ENCODE measurements at places on chromosomes 16 and 17.

GRCh38 chr16:10343124-10343760, 42.6 kb upstream of the ATF7IP2 start:
- no peak for DNase-seq

GRCh38 chr16:58046936-58047335, 21.4 kb downstream of the MMP15 start:
- no peak for DNase-seq

GRCh38 chr17:76686538-76687297, 24.0 kb downstream of the MXRA7 start:
- peak; percentile 64 for DNase-seq

GRCh38 chr17:82938486-82938872, 98.7 kb upstream of the ZNF750 start:
- peak; percentile 17 for DNase-seq

DNA sequence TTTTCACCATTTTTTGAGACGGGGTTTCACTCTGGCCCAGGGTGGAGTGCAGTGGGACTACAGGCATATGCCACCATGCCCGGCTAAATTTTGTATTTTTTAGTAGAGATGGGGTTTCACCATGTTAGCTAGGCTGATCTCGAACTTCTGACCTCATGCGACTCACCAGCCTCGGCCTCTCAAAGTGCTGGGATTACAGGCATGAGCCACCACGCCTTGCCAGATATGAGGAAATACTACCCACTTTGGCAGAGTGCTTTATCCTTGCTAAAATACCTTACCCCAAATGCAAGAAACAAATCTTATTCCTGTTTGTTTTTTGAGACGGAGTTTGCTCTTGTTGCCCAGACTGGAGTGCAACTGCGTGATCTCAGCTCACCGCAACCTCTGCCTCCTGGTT, 62.9 kb upstream of the MGAT5B start:
- DNase-seq, result no peak

DNA sequence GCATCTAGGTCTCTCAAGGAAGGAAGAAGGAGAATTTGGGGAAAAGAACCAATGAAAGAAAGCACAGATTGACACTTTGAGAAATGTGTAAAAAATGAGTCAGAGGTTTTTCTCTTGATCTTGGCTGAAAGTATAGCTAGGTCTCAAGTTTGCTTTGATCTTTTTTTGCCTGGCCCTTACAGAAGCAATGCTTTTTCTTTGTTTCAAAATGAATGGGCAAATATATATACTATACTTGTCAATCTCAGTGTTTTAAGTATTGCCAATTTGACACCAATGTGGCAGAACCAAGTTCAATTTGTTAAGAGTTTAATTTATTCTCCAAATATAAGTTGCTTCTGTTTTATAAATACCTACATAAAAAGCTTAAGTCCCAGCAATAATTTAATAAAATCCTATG, 119.6 kb downstream of the PPM1E start:
- no peak for DNase-seq

GRCh38 chr17:36650096-36650775, 48.9 kb downstream of the MRM1 start:
- no peak for DNase-seq

GRCh38 chr17:58995247-58995940, 111.3 kb downstream of the TRIM37 start:
- DNase-seq, result no peak

DNA sequence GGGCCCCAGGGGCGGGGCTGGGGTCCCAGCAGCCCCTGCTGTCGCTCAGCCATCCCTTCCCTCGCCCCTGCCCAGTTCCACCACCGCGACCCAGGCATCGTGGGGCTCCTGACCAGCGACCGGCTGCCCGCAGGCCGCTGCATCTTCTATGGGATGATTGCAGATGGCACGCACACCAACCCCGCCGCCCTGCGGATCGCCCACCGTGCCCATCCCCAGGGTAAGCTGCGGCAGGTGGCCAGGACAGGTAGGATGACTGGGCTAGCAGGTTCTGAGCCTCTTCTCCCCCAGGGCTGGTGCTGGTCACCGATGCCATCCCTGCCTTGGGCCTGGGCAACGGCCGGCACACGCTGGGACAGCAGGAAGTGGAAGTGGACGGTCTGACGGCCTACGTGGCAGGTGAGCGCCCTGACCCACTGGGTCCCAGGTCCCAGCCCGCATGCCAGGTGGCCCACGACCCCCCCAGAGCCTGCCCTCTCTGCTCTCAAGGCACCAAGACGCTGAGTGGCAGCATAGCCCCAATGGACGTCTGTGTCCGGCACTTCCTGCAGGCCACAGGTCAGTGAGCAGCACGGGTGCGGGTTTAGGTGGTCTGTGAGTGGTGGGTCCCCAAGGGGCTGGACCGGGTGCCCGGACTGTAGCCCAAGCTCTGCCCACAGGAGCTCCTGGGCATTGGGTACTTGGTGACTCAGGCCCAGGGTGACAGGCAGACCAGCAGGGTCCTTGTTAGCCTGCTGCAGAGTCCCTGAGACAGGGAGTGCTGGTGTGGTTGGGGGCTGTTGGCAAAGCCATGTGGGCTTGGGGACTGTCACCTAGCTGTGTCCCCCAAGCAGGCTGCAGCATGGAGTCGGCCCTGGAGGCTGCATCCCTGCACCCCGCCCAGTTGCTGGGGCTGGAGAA, 2.8 kb downstream of the CEMP1 start:
- no peak for DNase-seq

GRCh38 chr16:85527767-85528297, 85.3 kb upstream of the GSE1 start:
- DNase-seq, result no peak

GRCh38 chr16:49158029-49158642, 123.5 kb downstream of the CBLN1 start:
- peak; percentile 56 for DNase-seq

DNA sequence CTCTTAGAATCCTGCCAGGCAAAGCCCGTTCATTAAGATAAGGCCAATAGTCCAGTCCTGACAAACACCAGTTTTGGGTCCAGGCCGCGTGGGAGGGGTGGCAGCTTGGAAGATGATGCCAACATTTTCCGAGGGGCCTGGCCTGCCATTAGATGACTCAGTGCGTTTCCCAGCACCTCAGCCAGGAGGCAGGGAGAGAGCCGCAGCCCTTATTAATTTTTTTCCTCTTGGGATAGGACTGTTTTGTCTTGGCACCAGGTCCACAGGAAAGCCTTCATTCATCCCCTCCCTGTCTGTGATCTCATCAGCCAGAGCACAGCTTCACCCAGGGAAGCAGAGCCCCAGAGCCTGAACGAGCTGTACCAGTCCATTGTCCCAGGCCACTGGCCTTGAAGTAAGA, 4.7 kb upstream of the NDEL1 start:
- no peak for DNase-seq

- DNase-seq, result no peak
Measured at GRCh38 chr17:39486242-39486641, 25.0 kb downstream of the CDK12 start.

- no peak for DNase-seq
Measured at GRCh38 chr16:57628008-57628781, at the start of gene ADGRG1. Gene ADGRG1 (plus strand): TSS chr16:57628630. CDS start chr16:57650288, 21,658 bp downstream.

GRCh38 chr16:78879011-78879410, 721.5 kb downstream of the MAF start:
- DNase-seq, result no peak

- peak; percentile 82 for DNase-seq
Measured at GRCh38 chr17:50346313-50347116, 589 bp downstream of the XYLT2 start.

- no peak for DNase-seq
Measured at GRCh38 chr16:85690469-85691064, 1.8 kb upstream of the GINS2 start.

DNA sequence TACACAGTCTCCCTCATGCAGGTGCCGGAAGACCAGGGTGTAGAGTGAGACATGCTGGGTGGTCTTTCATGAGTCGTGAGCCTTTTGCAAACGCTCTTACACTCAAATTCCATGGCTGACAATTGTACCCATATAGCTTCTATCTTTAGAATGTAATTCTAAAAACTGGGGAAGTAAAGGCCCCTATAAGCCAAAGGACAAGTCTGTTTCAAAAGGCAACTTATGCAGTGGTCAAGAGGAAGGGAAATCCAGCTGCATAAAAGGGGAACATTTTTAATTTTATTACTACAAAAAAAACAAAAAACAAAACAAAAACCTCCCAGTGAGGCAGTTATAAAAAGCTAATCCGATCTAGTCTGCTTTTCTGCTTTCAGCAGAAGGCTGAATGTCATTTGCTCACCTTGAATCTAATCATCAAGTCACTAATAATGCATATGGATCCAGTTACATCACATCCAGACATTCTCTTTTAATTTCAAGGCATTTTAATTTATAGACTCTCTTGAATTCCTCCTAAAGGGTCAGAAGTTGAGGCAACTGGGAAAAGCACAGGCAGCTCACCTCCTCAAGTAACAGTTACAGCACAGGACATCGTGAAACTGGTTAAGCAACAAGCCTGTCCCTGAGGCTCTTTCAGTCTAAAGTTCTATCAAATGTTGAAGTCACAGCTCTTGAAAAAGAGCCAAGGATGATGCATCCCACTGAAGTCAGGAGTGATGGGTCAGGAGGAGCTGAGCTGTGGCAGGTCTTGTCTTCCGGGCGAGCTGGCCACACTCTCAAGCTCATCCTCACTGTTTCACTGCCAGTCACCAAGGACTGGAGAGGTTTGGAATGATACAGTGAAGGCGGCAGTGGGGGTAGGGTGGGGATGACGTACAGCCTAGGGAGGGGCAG, 99.7 kb downstream of the VPS53 start:
- DNase-seq, result no peak

DNA sequence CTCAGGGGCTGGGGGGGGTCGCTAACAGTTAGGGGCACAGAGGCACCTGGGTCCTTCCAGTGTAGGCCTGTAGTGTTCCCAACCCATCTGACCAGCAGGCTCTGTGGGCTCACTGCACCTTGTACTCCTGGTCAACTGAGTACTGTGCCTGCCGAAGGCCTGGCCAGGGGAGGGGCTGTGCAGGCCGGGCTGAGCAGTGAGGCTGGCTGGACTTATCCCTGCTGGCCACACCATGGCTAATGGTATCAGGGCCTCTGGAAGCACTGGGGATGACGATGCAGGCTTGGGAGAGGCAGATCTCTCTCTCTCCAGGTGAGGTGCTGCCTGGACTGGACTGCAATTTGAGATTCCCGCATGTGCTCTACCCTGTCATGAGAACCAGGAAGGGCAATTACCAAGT, 58.9 kb upstream of the SDK2 start:
- no peak for DNase-seq

DNA sequence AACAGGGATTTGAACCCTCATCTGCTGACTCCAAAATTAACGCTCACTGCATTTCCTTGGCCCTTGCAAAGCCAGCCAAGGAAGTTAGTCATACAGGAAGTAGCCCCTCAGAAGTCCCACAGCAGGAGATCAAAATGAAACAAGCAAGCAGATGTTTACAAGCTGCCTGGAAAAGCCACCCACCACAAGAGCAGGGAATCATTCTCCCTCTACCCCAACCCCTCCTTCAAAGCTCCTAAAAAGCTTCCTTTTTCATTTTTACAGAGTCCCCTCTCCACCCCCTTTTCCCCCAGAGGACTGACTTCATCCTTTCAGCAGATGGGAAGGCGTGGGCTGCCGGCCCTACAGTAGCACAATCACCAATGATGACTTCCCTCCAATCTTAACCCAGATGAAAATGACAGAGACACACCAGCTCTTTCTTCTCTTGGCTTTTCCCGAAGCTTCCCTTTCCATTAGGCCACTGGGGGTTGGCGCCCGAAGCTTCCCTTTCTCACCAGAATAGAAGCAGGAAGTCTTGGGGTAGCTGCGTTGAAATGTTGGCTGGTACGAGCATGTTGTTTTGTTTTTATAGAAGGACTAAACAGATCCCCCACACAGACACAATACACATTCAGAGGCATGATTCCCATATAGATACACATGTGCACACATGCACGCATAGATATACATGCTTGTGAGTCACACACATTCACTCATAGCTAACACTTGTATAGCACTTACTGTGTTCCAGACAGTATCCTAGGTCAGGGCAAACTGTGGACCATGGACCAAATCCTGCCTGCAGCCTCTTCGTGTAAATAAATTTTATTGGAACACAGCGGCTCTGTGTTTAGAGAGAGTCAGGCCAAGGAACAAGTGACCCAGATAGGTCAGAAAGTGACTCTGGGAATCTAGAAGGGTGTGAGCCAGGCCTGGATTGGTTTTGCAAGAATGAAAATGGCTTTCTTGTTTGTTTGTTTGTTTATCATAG, 17.4 kb downstream of the ITPRIPL2 start:
- DNase-seq, result no peak

GRCh38 chr17:78114831-78115723, 13.5 kb downstream of the TMC6 start:
- no peak for DNase-seq

- no peak for DNase-seq
Measured at GRCh38 chr16:66486773-66487579, 59.9 kb downstream of the BEAN1 start.

GRCh38 chr16:31168848-31169247, 11.1 kb upstream of the FUS start:
- peak; percentile 71 for DNase-seq

DNA sequence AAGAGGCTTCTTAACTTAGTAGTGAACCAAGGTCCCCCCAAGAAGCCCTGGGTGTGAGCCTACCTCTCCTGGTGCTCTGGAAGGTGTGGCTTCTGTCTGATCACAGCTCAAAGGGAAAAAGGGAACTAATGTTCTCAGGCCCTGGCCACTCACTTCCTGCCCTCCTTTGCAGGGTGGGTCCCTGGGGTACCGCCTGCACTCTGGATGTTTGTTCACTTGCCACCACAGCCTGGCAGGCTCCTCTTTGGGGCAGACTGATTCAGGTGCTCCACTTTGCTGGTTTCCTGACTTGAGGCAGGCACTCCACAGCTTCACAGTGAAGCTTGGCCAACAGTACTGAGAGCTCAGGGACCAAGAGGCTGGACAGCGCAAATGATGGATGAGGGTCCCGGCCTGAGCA, 5.9 kb upstream of the MYO15A start:
- no peak for DNase-seq

DNA sequence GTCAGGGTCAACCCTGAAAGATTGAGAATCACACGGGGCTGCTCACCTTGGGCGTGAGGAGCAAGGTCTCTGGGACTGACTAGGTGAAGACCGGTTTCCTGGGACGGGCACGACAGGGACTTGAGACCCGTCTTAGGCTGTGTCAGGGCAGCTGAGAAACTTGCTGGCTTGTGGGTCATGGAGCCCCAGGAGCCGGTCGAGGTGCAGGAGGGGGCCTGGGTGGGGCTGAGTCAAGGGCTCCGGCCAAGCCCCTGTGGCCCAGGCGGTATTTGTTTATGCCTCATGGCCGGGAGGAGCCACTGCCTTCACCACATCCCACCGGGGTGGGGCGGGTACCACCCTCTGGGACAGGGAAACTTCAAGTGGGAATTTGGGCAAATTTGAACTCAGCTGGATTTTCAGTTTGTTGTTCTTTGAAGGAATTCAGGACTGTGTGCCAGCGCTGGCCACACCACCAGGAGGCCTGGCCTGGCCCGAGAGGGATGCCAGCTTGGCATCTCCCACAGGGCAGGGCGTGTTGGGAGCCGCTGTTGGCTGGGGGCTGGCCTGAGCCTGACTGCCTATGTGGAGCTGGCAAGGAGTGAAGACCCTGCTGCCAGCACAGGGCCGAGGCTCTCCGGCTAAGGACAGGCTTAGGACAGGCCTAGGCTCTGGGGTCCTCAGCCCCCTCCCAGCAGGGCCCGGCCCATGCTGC, 116.1 kb downstream of the METRNL start:
- DNase-seq, result no peak

Data from Caco-2 (cell line).